ENCODE measurements at places on chromosomes 6 and 20.
A peak's percentile ranks its signal among the peaks of the same experiment; 100 is the strongest.

DNA sequence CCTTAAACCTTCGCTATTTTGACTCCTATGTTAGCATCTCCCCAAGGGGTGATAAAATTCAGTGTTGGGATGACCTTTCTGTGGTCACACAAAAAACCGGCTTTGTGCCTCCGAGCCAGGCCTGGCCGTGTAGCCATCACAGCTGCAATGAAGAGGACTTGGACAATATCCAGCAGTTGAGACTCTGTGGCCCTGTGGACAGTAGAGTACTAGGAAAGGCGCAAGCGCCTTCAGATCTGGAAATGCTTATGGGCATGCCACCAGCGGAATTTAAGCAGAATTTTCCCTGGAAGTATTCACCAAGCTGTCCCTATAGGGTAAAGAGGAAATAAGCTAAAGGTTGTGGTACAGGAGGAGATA lies 63.3 kb upstream of the SLC2A12 start:
- no peak for DNase-seq

DNA sequence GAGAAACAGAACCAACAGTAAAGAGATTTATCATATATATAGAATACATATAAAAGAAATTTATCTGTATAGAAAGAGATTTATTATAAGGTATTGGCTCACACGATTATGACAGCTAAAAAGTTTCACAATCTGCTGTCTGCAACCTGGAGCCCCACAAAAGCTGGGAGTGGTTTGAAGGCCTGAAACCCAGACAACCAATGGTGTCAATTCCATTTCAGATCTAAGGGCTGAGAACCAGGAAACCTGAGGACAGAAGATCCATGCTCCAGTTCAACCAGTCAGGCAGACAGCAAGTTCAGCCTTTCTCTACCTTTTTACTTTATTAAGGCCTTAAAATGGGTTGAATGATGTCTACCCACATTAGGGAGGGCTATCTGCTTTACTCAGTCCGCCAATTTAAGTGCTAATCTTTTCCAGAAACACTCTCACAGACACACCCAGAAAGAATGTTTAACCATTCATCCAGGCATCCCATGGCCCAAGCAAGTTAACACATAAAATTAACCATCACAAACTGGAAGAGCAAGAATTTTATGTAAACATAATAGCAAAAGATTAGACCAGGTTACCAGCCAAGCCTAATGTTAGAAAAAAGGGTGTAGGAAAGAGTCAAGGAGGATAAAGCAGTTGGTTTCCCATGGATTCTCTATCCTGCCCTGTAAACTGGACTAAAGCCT lies 170.9 kb downstream of the FUT9 start:
- no peak for DNase-seq

DNA sequence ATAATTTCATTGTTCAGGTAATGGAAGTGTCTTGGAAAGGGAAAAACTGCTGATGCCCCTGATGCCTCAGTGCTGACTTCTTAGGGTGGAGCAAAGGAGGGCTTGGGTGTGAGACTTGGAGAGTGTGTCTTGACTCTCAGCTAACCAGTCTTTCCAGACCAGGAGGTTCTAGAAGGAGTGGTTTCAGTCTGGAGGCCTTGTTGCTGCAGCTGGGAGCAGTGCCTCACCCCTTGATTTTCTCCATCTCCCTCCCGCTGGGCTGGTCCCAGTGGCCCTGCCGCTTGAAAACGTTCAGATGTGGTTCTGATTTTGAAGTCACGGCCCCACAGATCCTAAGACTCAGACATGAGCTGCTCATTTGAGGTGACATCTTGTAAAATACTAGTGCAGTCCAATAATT lies 5.4 kb downstream of the DSP start:
- DNase-seq: no peak

GRCh38 chr20:58078741-58079522 lies 149.5 kb downstream of the ANKRD60 start:
- DNase-seq: no peak

DNA sequence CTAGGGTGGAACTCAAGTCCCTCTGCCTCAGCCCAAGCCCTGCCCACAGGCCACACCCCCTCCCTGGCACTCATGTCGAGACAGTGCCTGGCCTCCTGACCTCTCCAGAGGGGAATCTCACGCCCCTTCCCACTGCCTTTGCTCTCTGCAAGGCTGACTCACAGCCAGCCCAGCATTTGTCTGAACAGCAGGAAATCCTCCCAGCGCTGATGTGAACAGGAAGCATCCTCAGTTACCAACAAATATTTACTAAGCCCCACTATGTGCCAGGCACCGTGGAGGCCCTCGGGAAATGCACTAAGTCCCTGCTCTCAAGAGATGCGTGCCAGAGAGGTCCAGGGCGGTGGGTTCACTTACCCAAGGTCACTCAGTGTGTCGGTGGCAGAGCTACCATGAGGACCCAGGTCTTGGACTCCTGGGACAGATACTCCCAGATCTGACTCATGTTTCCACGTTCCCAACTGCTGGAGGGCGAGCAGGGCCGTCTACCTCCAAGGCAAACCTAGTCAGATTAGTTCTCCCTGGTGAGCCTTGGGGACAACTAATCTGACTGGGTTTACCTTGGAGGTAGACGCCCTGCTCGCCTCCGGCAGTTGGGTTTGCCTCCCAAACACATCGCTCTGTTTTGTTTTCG lies 7.8 kb downstream of the ADA start:
- peak; percentile 66 for DNase-seq

DNA sequence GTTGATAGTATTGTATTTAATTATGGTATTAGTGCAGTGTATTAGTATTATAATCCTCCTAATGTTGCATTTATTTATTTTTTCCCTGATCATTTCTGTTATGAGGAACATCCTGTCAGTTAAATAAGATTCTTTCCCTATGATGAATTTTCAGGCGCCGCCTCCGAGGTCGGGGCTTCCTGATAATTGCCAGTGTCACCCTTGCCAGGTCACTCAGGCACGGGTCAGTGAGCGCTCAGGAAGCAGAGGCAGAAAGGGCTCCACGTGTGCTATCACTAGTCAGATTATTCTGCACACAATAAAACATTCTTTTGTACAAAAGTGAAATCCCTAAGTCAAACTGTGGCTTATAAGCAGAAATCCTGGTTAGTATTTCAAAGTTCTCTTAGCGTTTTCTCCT lies 64.8 kb downstream of the TSHZ2 start:
- DNase-seq: no peak

GRCh38 chr6:21538186-21538798 lies 55.3 kb upstream of the SOX4 start:
- DNase-seq: no peak

DNA sequence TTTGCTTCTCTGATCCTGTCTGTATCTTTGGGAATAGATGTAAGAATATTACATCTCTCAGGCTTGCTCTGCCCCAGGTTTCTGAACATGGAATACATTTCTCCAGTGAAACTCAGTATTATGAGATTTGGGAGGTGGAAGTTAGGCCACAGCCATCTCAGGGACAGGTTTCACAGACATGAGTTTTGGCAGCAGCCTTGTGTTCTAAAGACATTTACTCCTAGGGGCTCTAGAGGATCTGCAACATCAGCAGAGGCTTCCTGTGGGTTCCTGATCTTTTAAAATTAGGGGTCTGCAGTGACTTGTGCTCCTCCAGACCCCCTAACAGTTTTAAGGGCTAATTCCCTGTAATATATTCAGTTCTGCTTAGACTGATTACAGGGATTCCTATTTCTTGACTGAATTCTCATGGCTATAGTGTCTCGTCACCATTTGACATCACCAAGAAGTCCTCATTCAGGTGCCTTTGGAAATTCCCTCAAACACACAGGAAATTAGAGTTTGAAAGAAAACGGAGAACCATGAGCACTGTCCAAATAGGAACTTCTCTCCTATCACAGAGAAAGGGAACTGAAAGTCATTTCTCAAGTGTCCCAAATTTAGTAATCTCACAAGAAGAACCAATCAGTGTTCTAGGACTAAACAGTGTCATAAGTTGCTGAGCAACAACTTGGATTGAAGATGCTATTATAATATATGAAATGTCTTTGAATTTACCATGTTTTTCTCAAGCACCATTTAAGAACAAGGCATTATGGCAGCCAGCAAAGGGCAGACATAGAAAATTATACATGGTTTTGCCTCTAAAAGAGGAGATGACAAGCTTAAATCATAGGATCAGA lies 2.5 kb upstream of the HLA-DRA start:
- DNase-seq: peak; percentile 39

- DNase-seq: no peak
Observed at GRCh38 chr20:39822667-39823066, 860.5 kb downstream of the DHX35 start.

DNA sequence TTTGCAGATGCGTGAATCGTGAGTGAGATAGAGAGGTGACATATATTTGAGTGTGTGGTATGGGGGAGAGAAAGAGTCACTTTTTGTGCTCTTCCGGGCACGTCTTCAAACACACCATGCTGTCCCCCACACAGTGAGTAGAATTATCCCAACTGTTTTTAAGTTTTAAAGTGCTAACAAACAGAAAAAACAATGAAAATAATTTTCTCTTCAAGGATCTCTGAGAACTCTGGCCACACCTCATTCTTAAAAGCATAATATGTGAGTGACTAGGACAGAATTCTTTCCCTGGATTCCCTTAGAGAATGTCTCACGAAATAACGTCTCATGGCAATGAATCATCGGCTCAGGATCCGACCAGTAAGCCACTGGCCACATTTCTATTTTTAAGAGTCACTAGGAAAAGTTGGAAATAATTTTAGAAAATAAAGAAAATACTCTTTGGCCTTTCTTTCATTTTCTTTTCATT lies 235.7 kb upstream of the ZNF217 start:
- DNase-seq: no peak

GRCh38 chr20:35576816-35577215 lies 34.9 kb downstream of the ERGIC3 start:
- no peak for DNase-seq

DNA sequence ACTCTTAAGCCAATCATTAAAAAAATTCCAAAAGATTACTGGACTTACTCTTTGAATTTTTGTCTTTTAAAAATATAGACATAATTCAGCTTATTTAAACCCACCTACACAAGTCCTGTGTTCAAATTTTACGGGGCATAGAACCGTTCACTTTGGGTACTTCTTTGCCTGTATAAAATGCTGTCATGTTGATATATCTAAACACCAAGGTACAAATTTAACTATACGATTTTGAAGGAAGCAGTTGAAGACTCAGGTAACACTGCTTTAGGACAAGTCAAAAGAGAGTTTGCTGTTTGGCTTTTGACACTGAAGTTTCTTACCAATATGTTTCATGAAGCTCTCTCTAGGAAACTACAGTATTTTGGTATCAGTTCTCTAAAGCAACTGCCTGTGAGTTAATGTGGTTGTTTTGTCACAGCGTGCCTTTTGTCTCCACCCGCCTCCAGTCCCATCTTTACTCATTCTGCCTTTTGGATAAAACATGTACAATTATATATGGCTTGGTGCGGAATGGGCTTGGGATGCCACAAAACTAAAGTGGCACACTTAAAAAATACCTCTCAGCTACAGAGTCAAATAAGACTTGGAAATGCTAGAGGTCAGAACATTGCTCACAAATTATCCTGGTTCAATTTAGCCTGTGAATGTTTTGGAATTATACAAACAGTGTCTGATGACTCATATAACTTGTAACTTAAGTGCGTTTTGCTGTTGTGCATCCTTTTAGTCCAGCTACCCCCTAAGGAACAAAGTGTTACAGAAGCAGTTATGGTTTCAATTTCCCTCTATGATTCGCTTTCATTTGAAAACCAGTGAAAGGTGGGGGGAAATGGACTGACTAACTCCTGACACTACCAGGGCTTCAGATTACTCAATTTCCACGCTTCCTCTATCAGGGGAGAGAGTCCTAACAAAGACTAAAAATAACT lies 38.7 kb downstream of the RGS17 start:
- no peak for DNase-seq

DNA sequence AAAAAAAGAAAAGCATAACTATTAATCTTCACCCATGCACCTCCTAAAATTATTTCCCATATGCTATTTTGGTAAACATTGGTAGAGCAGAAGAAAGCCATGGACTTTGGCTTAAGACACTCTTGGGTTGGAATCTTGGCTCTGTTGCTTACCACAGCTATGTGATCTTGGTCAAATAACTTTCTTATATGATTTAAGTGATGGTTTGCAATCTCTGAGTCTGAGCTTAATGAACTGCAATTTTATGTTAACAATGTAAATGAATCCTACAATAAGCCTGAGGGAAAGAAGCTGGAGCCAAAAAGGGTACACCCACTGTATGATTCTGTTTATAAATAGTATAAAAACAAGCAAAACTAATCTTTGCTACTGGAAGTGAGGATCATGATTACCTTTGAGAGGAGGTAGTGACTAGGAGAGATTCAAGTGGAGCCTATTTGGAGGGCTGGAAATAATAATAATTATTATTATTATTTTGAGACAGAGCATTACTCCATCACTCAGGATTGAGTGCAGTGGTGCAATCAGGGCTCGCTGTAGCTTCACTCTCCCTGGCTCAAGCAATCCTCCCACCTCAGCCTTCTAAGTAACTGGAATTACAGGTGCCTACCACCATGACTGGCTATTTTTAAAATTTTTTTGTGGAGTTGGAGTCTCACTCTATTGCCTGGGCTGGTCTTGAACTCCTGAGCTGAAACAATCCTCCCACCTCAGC lies 34.5 kb downstream of the ABRACL start:
- DNase-seq: no peak

DNA sequence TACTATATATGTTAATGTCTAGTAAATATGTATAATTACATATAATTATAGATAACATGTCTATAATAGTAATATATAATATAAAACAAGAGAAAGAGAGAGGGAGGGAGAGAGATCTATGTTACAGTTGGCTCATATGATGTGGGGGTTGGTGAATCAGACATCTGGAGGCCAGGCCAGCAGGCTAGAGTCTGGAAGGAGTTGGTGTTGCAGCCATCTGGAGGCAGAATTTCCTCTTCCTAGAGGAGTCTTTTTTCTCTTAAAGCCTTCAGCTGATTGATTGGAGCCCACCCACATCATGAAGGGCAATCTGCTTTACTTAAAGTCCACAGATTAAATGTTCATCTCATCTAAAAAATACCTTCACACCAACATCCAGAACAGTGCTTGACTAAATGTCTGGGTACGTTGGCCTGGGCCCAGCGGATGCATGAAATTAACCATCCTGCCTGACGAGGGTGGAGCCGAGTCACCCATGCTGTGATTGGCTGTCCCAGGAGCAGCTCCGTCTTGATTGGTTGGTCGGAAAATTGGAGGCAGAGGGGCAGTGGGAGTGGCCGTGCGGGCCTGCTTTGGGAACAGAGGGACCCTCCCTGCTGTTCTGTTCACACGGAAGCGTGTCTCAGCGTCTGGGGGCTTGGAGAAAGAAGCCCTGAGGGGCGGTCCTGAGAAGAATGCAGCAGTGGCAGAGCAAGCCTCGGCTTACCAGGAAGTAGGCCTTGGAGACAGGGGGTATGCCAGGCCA lies 392.4 kb downstream of the QKI start:
- no peak for DNase-seq

- peak; percentile 74 for DNase-seq
Observed at GRCh38 chr20:45798935-45799642, 7.3 kb downstream of the DNTTIP1 start.

DNA sequence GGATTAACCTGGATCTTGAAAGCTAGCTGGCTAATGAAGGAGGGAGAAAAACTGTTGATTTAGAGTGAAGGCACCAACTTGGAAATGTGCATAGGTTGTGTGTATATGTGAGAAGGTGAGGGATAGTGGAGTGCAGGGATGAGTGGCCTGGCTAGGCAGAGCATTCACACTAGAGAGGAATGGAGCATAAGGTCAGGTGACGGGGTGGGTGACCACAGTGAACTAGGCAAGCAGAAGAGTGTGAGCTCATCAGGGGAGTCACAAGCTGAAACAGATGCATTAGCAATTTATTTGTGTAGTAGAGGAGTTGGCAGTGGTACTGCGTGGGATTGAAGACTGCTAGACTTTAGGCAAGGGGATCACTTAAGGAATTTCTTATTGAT lies 10.5 kb downstream of the ANKRD66 start:
- no peak for DNase-seq

GRCh38 chr6:168660400-168660945 lies 219.5 kb downstream of the SMOC2 start:
- no peak for DNase-seq

All from CD4-positive, alpha-beta T cell treated with Interleukin-15 for 4 hours (primary cell).